BE2C (cell line): ENCODE measurements at places on chromosomes 6 and 20.

GRCh38 chr6:157449610-157450009 lies 68.6 kb downstream of the ZDHHC14 start:
- no peak for DNase-seq

DNA sequence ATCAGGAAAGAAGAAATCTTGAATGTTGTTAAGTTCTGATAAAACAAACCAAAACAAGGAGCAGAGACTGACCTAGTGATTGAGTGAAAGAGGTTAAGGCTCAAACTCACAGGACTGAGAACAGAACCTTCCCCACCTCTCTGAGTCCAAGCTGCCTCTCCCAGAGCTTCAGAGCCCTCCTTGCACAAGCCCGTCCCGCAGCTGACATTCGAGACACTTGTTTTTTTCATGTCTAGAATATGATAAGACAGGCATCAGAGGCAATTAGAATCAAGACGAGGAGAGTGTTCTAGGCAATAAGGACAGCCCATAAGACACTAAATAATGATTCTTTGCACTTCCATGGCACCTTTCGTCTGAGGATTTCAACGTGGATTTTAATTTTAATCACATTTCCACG lies 140.6 kb downstream of the PXDC1 start:
- DNase-seq, result no peak

- DNase-seq, result no peak
These were observed 1.2 kb downstream of the DDR1 start for GRCh38 chr6:30885481-30885998.

GRCh38 chr20:62179162-62179504 lies 3.7 kb upstream of the MTG2 start:
- no peak for DNase-seq

DNA sequence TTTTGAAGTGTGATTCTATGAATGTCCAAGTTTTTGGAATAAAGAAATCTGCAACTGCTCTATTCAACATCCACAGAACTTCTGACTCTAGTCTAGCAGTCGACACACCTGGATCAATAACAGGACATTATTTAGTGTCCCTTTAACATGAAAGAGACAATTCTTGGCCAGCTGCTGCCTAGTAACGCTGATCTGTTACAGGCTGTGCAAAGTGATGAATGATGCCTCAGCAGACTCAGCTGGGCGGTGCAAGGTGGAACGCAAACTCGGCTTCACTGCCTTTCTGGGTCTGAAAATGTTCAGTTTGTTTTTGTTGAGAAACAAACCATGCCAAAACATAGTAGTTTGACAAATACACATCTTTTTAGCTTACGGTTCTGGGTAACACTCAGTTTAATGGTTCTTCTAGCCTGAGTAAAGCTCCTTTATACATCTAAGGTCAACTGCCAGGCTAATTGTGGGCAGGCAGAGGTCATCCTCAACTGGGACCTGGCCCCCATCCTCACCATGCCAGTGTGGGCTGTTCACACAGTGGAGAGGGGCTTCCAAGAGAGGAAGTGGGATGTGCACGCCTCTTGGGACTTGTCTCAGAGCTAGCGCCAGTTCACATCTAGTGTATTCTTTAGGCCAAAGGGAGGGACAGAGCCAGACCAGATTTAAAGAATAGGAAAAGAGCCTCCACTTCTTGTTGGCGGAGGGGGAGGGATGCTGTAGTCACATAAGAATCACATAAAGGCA lies 879.7 kb downstream of the QKI start:
- no peak for DNase-seq

GRCh38 chr6:39760226-39760952 lies 31.8 kb upstream of the DAAM2 start:
- DNase-seq, result no peak

GRCh38 chr6:103854059-103854458 lies 1005.7 kb downstream of the HACE1 start:
- no peak for DNase-seq

DNA sequence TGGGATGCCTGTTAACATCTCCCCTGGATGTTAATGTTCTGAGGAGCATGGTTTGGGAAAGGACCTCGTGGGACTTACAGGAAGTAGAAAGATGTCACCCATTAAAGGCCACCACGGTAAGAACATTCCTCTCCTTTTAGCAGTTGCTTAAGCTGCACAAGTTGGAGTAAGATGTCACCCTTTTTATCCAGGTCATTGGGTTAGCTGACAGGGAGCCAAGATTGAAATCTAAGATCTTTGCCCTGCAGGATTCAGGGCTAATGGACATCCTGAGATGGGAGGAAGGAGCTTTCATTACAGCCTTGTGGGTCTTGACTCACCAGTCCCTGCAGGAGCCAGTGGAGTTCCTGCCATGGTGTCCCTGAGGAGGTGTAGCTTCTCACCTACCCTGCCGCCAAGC lies 22.1 kb downstream of the PABPC1L start:
- DNase-seq, result no peak

DNA sequence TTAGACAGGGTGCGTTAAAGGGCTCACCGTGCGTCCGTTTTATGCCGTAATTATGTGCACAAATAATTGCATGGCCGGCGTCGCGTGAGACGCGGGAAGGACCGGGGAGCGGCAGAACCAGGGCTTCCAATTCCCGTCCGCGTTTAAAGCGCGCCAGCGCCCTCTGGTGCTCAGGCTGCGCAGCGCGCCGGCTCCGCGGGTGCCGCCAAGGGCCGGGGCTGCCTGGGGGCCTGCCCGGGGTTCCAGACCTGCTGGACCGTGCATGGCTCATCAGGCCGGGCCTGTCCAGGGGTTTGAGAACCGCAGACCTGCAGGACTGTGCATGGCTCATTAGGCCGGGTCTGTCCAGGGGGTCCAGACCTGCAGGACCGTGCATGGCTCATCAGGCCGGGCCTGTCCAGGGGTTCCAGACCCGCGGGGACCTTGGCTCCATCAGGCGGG lies 369.0 kb downstream of the THBS2 start:
- DNase-seq, result peak; percentile 65

- DNase-seq, result no peak
These were observed 12.6 kb upstream of the HLA-DQA1 start for GRCh38 chr6:32624565-32624964.

GRCh38 chr6:15408758-15409157 lies 162.9 kb downstream of the JARID2 start:
- DNase-seq, result no peak

DNA sequence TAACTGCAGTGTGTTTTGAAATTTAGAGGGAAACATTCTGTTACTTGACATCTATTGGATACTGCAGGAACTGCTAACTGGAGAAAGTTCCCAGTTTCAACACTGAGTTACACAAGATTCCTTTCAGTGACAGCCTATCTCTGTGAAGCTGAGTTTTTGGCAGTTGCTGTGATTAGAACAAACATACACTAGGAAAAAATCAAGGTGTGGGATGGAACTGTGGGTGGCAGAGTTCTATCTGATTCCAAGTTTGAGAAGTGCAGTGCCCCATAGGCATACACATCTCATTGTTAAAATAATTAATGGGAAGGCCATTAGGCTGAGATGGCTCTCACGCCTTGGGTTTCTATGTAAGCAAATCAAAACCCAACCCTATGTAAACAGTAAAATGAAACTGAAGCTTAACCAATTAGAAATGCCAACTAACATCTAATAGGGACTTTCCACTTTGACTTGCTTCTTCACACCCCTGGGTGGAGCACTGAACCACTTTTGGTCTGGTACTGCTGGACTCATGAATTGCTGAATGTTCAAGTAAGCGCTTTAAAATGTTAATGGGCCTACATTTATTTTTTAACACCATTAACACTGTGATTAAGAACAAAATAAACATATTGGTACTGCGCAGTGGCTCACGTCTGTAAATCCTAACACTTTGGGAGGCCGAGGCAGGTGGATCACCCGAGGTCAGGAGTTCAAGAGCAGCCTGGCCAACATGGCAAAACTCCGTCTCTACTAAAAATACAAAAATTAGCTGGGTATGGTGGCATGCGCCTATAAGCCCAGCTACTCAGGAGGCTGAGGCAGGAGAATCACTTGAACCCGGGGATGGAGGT lies 55.2 kb upstream of the TBC1D7 start:
- DNase-seq, result no peak

DNA sequence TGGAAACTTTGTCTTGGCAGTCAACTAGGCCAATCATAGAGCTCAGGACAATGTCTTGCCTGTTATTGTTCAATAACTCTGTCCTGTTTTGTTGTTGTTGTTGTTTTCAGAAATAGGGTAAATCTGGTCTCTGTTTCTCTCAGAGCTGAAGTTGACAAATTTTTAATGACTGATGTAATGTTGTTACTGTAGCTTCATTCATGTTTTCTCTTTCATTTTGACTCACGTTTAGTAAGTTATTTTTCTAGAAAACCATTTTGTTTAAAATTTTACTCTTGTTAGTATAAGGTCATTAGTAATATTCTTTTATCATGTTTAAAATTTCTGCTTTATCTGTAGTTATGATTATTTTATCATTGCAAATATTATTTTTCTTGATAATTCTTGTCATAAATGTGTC lies 51.6 kb upstream of the GRIK2 start:
- DNase-seq, result no peak

- DNase-seq, result no peak
These were observed 49.5 kb downstream of the TRIM38 start for GRCh38 chr6:26012061-26012460.

DNA sequence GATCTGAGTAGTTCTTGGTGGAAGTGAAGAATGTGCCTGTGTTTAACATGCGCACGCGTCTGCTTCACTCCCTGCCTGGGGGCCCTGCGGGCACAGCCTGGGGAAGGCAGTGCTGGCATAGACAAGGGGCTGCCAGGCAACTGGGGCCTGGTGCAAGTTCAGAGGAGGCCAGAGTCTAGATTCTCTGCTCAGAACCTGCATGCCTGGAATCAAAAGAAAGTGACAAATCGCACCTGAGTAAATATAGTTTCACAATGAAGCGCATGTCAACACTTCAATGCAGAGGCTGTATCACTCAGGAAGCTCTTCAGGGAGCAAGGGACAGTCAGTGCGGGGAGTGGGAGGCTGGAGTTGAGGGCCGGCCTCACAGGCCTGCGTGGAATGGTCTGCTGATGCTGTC lies 24.2 kb upstream of the PPP1R14C start:
- DNase-seq, result no peak

DNA sequence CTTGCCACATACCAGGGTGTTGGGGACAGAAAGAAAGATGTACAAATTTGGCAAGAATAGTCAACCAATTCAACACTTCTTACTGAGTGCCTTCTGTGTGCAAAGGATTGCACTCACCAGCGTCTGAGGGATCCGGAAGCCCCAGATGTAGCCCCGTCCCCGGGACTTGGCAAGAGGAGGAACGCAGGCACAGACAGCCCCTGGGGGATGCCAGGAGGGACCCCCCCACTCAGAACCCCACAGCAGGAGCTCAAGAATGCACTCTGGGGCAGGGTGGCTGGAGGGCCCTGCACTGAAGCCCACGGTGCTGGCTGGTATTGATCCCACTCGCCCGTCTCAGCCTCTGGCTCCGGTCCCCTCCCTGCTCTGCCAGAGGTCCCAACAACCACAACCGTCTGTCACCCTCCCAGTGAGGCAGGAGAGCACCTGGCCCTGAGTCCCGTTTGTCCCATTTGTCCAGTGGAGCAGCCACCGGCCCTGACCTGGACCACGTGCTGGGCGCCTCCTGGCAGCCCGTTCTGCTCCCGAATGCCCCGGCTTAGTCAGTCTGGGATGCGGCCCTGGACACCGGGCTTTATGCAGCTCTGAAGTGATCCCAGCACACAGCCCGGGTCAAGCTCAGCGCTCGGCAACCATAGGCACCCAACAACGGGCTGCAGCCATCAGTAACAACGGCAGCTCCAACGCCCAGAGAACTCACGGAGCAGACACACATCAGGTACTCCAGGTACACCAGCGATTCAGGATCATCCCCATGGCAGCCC lies 128.7 kb downstream of the DLL1 start:
- DNase-seq, result no peak

DNA sequence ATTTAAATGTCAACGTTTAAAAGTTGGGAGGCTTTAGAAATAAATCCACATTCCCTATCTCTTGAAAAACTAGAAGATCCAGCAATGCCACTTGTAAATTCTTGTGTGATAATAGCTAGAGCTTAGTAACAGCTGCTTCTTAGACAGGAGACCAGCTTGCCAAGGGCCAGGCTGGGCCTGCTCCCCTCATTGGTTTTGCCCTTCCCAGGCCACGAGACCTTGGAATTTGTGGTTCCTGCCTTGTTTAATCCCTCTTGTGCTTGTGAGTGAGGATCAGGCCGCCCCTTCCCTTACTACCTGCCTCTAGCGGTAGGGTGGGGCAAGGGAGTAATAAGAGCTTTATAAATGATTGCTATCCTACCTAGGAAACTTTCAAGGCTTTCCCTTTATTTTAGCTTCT lies 363.5 kb downstream of the SYNE1 start:
- DNase-seq, result no peak

GRCh38 chr6:154304191-154304590 lies 52.4 kb downstream of the IPCEF1 start:
- DNase-seq, result no peak

- no peak for DNase-seq
These were observed 8.0 kb upstream of the L3MBTL3 start for GRCh38 chr6:130010387-130010786.

- DNase-seq, result no peak
These were observed 112.4 kb downstream of the PRKN start for GRCh38 chr6:162615016-162615705.

- DNase-seq, result peak; percentile 54
These were observed 70.2 kb upstream of the BEND3 start for GRCh38 chr6:107185391-107185970.

- no peak for DNase-seq
These were observed 4.3 kb downstream of the UBE2V1 start for GRCh38 chr20:50108556-50109235.

DNA sequence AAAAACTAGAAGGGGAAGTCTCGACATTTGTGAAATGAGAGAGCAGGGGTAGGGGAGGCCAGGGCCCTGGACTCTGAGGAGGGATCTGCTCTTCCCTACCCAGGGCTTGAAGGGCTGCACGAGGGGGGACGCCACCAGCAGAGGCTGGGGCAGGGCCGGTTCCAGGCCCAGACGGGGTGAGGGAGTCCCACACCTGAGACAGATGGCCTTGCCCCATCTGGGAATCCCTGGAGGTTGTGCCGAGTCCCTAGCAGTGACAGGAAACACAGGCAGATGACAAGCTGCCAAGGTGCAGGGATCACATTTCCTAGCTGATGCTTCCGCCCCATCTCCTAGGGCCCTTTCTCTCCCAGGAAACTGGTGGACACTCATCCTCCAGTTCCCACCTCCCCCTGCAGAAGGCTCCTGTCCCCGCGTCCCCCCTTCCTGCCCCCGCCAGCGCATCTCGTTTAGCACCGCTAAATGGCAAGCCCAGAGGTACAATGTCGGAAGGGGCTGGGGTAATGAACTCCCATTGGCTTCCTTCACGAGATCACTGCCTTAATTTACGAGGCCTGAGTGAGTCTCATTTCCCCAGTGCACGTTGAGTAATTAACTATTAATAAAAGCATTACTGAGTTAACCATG lies 35.2 kb upstream of the CDH22 start:
- DNase-seq, result no peak

GRCh38 chr6:36142971-36143838 lies 12.9 kb downstream of the MAPK13 start:
- DNase-seq, result no peak
